ENCODE measurements at places on chromosomes 3 and 15.

DNA sequence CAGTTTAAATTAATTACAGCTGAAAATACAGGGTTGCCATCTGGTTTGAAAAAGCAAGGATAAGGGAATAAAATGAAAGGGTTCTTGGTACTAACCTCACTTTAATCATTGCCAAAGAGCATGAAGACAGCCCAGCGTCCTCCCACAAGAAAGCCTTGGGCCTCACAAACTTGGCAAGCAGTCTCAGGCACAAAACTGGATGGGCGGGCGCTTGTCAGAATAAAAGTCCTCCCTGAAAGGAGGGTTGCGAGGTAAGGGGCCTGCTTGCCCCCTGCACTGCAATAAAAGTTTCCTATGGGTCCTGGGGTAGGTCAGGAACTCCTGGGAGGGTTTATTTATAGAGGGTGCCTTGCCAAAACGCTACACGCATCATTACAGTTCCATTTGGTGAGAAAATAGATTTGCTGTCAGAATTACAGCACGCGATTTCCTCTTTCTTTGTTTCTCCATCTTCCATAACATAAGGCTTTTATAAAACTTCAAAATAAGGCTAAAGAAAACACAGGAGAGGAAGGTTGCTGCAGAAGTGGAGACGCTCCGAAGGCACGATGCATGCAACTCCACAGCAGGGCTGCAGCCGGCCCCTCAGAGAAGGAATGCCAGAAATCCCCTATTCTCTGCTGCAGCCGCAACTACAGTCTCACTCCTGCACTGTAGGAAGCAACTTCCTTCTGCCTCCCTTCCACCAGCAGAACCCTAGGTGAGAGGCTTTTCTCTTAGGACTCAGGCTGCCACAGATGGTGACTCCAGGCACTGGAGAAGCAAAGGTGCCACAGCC is 61.3 kb downstream of the VGLL4 start:
- DNase-seq, result no peak

DNA sequence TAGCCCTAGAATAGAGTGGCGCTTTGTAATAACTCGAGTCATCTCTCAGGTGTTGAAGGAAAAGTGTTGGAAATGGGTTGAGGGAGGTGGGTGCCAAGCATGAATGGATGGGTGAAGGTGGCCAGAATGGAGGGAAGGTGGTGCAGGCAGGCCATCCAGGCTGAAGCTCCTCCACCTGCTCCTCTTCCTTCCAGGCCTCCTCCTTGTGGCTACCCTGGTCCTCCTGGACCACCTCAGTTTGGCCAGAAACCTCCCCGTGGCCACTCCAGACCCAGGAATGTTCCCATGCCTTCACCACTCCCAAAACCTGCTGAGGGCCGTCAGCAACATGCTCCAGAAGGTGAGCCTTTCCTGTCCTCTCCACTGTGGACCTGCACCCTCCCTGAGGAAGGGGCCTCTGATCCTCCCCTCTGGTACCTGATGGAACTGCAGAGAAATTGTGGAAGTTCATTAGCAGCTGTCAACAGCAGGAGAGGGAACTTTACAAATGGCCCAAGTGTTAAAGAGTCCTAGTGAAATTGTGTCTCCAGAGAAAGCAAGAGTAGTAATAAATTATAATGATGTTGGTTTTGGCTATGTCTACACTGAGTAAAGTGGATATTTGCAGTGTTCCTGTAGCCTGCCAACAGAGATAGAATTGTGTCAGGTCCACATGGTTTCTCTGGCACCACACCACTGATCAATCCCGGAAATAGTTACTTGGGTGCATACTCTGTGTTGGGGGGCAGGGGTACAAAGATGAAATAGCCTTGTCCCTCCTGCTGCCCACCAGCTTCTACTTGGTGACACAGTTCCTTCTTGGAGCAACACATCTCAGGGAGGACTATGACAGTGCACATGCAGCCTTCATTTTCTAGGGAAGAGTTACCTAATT is 1.6 kb downstream of the IL12A start:
- no peak for DNase-seq

DNA sequence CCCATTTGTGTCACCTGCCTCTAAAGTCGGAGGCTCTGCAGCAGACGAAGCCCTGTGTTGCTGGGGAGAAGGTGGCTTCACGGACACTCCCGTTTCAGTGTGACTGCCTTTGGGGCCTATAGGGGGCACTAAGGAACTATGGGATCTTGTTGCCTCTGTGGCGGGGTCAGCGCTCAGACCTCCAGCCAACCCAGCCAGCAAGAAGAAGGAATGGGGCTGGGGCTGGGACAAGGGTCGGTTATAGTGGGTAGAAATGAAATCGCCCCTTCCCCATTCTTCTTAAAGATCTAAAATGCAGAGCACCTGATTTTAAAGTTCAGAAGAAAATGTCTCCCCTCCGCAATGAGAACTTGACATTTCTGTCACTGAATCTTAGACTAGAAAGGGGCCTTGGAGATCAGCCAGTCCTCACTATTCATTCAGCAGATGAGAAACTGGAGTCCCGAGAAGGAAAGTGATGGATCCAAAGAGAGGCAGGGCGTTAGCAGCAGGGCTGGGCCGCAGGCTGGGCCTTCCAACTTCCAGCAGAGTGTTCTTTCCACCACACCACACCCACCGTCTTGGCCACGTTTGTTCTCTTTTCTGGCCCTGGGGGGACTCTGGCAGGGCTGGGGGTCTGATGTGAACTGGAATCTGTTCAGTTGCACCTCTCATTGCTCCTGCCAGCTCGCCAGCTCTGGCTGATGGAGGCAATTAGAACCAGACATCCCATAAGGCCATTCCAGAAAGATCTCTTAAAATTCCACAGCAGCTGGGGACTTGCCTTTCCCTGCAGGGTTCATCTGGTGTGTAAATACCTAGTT is 195.4 kb downstream of the OPA1 start:
- DNase-seq, result no peak

GRCh38 chr15:37370941-37371340 is 270.6 kb upstream of the MEIS2 start:
- no peak for DNase-seq

DNA sequence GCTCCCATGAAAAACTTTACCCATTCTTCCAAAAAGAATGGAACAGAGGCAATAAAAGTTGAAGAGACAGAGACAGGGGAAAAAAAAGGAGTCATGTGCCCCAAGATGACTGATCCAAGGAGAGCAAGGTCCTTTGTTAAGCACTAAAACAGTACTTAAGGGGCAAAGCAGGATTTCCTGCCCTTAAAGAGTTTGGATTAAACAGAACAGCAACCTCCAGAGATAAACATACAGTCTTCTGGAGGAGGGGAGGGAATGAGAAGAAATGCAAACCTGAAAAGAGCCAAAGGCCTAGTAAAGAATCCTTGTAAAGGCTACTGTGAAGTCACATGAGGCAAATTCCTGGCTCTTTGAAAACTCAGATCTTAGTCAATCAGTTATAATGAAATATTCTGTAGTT is 38.2 kb downstream of the SHQ1 start:
- DNase-seq, result no peak

DNA sequence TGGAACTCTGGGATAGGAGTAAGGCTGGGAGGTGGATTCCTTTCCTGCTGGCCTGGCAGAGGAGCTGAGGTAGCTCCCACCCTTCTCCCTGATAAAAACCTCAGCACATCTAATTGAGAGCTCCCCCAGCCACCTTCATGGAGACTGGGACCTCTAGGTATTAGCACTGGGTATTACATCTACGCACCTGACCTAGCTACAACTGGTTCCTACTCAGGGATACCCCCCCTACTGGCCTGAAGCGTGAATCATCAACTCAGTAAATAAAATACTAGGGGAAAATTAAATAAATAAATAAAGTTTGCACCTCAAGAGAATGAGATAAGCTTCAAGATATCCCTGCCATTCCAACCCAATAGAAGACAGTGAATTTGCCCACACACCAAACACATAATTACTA is 140.4 kb downstream of the NEK10 start:
- DNase-seq, result no peak

DNA sequence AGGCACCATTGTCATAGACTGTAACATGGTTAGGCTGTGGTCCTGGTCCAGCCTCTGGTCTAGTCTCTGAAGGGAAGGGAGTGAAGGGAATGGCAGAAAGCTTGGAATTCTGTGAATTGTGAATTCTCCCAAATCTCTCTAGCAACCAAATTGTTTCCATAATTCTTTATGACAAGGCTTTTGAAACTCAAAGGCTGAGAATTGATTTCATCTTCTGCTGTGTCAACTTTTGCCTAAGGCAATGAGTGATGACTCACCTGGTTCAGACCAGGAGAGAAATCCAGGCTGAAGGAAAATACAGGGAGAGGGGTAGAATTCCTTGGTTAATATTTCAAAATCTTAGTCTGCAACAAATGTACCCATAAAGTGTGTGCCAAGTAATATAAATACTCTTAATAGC is 82.6 kb upstream of the ADPGK start:
- DNase-seq, result no peak

- no peak for DNase-seq
Measured at GRCh38 chr3:185330238-185330637, 32.7 kb upstream of the MAP3K13 start.

GRCh38 chr3:60708191-60708975 is 542.9 kb downstream of the FHIT start:
- DNase-seq, result no peak

DNA sequence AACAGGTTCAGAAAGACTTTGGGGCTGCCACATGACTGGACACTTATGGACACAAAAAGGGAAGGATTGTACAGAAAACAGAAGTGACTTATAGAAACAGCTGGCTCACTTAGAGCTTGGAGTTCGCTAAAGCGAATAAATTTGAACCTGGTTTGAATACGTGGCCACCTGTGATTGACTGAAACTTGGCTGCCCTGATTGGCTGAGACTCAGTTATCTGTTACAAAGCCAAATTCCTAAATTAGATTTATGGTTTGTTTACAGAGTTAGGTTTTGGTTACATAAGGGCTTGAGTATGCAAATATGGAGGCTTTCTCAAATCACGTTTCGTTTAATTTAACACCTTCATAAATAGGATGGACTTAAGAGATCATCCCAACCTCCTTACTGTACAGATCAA is 270.2 kb downstream of the THSD4 start:
- DNase-seq, result no peak

GRCh38 chr3:128009952-128010846 is 42.0 kb upstream of the SEC61A1 start:
- DNase-seq, result no peak

DNA sequence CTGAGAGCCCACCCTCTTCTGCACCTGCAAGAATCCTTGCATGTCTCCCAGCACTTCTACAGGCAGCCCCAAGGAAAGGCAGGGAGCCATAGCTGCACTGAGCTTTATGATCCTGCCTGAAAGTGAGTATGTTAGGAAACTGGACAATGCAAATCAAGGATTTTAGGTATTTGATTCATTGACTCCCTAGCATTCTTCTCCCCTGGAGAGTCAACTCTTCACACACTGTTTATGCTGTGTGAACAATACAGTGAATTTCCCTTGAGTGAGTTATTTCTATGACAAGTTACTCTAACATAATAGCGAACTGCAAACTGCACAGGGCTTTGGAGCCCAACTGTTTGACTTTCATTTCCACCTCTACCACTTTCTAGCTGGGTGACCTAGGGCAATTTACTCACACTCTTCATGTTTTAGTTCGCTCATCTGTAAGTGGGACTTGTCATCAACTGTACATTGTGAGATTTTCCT is 96.0 kb upstream of the PHLDB2 start:
- no peak for DNase-seq
